ENCODE measurements at places on chromosomes 4 and X.

- no peak for DNase-seq
Measured at GRCh38 chr4:3470244-3471097, 7.4 kb downstream of the DOK7 start.

DNA sequence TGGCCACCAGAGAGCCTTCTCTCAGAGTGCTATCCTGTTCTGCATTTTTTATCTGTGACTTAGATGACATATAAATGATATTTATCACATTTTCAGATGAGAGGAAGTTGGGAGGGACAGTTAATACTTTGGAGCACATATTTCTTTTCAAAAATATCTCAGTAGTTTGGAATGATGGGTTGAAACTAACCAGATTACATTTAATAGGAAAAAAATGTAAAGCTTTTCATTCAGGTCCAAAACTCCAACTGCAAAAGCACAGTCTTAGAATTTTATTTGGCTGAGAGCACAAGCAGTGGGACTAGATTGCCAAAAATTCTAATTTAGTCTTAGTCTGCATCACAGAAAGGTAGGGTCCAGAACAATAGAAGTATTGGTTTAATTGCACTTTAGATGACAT lies 248.2 kb upstream of the TEX13A start:
- no peak for DNase-seq

GRCh38 chr4:24999392-25000089 lies 31.2 kb downstream of the LGI2 start:
- DNase-seq = no peak

DNA sequence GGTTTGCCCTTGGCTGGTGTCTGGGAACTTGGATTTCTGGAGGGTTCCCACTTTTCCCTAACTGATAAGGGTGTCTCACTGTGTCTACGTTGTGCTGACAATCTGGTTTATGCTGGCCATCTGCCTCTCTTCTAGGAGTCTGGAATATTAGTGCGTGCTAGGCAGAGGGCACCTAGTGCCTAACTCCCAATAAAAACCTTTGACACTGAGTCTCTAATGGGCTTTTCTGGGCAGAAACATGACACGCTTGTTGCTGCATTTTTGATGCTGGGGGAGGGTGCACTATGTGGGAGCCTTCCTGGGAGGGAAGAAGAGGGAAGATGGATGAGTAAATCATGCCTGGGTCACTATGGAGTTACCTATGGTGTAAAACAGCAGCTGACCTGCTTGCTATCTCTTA lies 16.3 kb upstream of the ZNF41 start:
- DNase-seq = no peak

GRCh38 chrX:48516987-48517386 lies 4.6 kb upstream of the EBP start:
- no peak for DNase-seq

DNA sequence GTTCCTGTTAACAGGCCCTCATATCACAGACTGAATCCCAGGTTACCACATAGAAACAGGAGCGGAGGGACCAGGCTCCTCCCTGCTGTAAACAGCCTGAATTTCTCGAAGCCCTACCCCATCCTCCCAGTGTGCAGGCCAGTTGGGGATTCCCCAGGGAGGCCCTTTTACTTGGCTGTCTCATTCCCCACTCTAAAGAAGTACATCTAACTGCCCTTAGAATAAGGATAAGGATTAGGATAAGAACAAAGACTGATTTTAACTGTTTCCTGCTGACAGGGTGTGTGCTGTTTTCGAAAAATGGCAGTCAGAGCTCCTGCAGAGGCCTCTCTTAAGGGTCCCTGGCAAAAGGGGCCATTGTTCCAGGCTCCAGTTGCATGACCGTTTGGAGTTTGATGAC lies 133.7 kb downstream of the PAPSS1 start:
- no peak for DNase-seq

- no peak for DNase-seq
Measured at GRCh38 chr4:164639001-164639400, 114.9 kb upstream of the SMIM31 start.

- DNase-seq = peak; percentile 4
Measured at GRCh38 chrX:122943918-122944317, 240.2 kb upstream of the GRIA3 start.

DNA sequence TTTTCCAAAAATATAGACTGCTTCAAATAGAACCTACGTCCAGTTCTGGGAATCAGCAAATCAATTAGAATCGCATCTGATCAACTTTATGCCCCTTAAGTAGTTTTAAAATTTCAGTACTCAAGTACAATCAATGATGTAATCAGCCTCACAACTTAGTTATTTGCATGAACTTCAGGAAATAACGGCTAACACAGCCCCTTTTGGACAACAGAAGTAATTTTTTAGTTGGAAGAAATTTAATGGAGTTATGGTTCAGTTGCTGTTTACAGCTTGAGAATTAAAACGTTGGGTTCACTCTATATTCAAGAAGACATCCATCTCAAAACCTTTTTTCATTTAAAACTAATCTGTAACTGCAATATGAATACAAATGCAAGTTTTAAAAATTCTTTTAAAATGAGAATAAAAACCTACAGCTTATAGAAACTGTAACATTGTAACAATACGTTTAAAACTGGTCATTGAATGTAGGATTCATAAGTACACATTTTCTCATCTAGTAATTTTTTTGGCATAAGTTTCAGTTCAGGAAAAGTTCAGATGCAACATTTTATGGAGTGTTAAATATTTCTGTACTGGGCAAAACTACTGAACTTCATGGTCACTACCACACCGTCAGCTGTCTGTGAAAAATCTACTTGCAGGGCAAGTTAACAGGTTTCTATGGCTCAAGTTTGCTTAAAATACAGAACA lies 956 bp downstream of the TAPT1 start:
- peak; percentile 71 for DNase-seq

DNA sequence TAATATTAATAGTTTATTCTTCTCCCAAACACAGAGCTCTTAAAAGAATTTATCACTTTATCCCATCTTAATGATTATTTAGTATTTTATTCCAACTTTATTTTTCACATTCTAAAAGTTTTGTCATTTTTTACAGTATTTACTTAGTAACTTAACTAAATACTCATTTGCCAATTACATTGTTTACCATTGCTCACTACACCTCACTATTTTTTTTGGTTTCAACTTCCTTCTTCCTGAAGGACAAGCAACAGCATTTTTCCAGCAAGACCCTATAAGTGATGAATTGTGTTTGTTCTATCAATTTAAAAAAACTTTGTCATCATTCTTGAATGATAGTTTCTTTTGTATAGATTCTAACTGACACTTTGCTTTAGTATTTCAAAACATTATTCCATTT lies 19.4 kb upstream of the SRD5A3 start:
- DNase-seq = no peak

DNA sequence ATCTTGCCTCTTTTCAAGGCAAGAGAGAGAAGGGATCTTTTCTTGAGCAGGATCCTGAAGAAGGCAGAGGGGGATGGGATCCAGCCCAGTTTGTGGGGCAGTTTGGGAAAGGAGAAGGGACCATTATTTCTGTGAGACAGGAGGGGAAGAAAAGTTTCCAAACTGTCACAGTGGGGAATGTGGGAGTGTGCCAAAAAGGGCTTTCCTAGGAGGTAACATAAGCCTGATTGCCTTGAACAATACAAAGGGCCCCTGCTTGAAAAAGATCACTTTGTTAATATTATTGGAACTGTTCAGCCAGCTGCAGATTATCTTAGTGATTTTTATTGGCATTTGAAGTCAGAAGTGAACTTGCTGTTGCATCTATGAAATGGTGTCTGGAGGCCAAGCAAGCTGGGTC lies 55.2 kb downstream of the MTM1 start:
- DNase-seq = no peak

DNA sequence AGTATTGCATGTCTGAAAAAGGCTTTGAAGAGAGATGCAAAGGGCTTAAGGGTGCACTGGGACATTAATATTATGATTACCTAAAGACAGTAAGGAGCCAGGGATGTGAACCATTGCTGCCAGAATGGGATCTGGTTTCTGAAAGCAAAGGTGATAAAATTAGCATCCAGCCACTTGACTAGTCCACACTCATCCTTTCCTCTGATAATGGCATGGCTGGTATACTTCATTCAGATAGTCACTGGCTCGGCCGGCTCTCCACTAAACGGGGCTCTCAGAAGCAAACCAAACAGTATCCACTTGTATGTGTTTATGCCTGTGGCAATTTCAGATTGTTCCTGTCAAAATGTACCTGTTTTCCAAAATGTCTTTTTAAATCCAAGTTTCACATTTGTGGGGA lies 46.4 kb downstream of the MAMLD1 start:
- no peak for DNase-seq

DNA sequence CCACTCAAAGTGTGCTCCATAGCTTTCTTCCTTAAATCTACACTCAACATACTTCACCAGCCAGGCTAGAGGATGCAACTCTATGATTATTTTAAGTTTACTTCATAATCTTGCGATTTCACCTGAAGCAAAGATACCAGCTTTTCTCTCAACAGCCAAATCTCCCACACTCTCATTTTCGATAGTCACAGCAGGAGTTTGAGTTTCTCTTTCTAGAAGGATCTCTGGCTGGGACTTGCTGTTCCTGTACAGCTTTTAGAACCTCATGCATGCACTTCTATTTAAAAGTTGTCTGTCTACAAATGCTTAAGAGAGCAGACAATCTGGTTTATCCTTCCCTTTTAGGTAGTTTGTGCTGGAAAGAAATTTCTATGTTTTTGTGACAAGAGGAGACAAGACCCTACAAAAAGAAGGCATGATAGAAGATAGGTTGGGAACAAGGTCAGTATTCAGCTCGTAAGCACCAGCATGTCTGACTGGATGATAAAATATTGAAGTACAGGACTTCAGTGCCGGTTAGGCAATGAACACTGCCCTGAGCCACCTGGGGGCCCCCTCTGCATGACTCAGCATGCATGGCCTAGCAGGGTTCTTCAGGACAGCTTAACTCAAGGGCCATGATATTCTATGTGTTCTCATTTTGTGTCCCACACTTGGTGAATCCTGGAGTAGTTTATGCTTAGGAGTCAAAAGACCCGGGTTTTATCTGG lies 65.6 kb downstream of the ATXN3L start:
- no peak for DNase-seq

DNA sequence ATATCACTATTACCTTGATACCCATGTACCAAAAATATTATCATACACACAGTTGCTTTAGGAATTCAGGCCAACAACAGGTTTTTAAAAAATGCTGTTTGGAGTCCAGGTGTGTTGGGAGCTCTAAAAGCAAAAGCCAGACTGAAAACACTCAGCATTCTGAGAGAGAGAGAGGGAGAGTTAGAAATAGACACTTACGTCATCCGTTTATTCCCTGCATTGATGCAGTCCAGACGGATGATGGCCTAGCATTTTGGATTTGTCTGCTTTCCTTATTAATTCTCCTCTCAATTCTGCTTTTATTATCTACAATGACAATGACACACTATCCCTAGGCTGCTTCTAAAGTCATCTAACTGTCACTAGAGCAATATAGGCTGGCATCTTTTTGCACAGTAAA lies 358.3 kb upstream of the BOD1L1 start:
- no peak for DNase-seq

GRCh38 chr4:125123570-125124109 lies 191.1 kb upstream of the FAT4 start:
- no peak for DNase-seq

GRCh38 chr4:184265546-184266351 lies 48.1 kb upstream of the ENPP6 start:
- peak; percentile 94 for DNase-seq

- no peak for DNase-seq
Measured at GRCh38 chrX:25112156-25112555, 96.4 kb upstream of the ARX start.

DNA sequence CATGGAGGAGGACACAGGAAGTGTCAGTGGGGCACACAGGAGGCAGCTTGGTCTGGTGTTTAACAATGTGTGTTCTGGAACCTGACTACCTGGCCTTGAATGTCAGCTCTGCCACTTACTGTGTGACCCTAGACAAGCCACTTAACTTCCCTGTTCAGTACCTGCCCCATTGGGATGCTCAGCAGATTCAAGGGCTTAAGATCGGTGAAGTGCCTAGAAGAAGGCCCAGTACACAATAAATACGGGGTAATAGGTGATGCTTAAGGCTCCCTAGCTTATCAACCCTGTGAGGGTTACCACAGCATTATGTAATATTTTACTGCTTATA lies 1.6 kb upstream of the CHIC2 start:
- no peak for DNase-seq

DNA sequence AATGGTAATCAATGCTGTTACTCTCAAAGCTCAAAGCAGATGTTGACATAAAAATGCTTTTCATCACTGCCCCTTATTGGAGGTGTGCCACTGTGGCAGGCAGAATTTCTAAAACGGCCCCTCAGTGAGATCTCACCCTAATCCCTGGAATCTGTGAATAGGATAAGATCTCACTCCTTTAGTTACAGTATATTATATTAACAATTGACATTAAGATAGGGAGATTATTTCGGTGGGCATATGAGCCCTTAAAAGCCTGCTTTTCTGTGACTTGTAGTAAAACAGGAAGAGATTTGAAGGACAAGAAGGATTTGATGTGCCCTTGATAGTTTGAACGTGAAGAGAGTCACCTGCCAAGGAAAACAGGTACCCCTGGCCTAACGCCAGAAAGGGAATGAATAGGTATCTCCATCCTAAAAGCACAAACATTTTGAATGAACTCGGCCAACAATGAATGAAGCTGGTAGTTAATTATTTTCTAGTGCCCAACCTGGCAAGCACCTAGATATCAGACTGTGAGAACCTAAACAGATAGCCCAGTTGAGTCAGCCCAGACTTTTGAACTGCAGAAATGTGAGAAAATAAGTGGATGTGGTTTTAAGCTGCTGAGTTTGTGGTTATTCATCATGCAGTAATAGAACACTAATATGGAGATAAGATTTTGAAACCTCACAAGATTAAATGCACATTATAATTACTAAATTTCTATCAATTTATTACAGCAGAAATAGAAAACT lies 881.6 kb downstream of the PCDH18 start:
- peak; percentile 47 for DNase-seq

DNA sequence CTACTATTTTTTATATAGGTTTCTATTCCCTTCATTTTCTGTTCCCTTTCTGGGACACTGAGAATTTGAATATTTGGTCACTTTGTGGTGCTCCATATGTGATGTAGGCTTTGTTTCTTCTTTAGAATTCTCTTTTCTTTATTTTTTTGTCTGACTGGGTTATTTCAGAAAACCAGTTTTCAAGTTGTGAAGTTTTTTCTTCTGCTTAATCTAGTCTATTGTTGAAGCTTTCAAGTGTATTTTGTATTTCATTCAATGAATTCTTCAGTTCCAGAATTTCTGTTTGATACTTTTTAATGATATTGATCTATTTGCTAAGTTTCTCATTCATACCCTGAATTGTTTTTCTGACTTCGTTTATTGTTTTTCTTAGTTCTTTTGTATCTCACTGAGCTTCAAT lies 96.2 kb upstream of the HAND2 start:
- no peak for DNase-seq

DNA sequence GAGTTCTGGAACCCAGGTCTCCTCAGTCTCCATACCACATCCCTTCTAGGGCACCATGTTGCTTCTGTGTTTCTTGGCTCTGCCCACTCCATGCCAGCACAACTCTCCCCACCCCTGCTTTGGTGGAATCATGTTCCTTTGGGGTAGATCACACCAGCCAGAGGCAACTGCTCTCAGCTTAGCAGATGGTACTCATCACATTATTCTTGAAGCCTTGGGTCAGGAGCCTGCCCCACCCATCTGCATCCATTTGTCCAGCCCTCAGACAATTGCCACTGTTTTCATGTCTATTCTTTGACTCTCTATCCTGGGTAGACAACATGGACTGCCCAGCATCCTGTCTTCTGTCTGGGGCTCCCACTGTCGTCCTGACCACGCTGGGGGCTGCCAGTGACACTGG lies 147.6 kb downstream of the PTTG2 start:
- DNase-seq = no peak

- no peak for DNase-seq
Measured at GRCh38 chr4:88035292-88035691, 27.9 kb downstream of the PKD2 start.

GRCh38 chrX:49040376-49040955 lies 2.7 kb downstream of the TFE3 start:
- peak; percentile 59 for DNase-seq
